Type B pancreatic cell (in vitro differentiated cells): ENCODE measurements at places on chromosomes 7 and 10. TPM values are rescaled to one million over a fixed set of nuclear protein-coding genes. Genes with fewer than 3 reads are reported as not detected.

TRIM50 gene
- 0.76 and 4.6 TPM in 2 replicates for total RNA-seq

GPR26 gene
- total RNA-seq = 0.14 and 1.8 TPM in 2 replicates

HECW1 gene
- total RNA-seq = 0.90 and 1.4 TPM in 2 replicates

HOXA2 gene
- 7.7 and 26.8 TPM in 2 replicates for total RNA-seq

SLC26A3 gene
- 4.7 and 14.3 TPM in 2 replicates for total RNA-seq

PLPP4 gene
- total RNA-seq = 1.3 and 4.4 TPM in 2 replicates

CBLL1 gene
- 25.0 and 28.3 TPM in 2 replicates for total RNA-seq

TMEM178B gene
- 4.7 and 8.7 TPM in 2 replicates for total RNA-seq

ADGRA1 gene
- total RNA-seq = 0.99 and 1.6 TPM in 2 replicates

BEND7 gene
- total RNA-seq = 14.1 and 16.4 TPM in 2 replicates

AKR1C2 gene
- 87.5 and 289 TPM in 2 replicates for total RNA-seq

RARRES2 gene
- total RNA-seq = 16.3 and 109 TPM in 2 replicates

STEAP1 gene
- 2.9 and 3.4 TPM in 2 replicates for total RNA-seq

LIPM gene
- total RNA-seq = 0.38 TPM in 1 of 2 replicates, not detected in the other

FAM25C gene
- not detected in 2 replicates for total RNA-seq

RNF32 gene
- 1.4 and 2.6 TPM in 2 replicates for total RNA-seq

CLDN4 gene
- total RNA-seq = 223 and 787 TPM in 2 replicates

ICA1 gene
- total RNA-seq = 9.8 and 14.9 TPM in 2 replicates

PCLO gene
- total RNA-seq = 6.7 and 9.5 TPM in 2 replicates

MNX1 gene
- 14.9 and 27.0 TPM in 2 replicates for total RNA-seq

ACADSB gene
- 27.3 and 31.1 TPM in 2 replicates for total RNA-seq

IL6 gene
- total RNA-seq = 1.8 TPM in 1 of 2 replicates, not detected in the other

MMD2 gene
- total RNA-seq = not detected in 2 replicates

DDIT4 gene
- 95.9 and 130 TPM in 2 replicates for total RNA-seq

CPXM2 gene
- total RNA-seq = 15.0 and 51.1 TPM in 2 replicates

PON3 gene
- total RNA-seq = 0.17 and 1.2 TPM in 2 replicates

NKX2-3 gene
- total RNA-seq = not detected in 2 replicates

AP4M1 gene
- 25.7 and 28.5 TPM in 2 replicates for total RNA-seq

RADIL gene
- total RNA-seq = 0.93 and 11.8 TPM in 2 replicates

FZD1 gene
- total RNA-seq = 20.9 and 23.8 TPM in 2 replicates

AKR1C8 gene
- total RNA-seq = 0.89 and 1.00 TPM in 2 replicates

NODAL gene
- not detected in 2 replicates for total RNA-seq

CPA1 gene
- 0.41 TPM in 1 of 2 replicates, not detected in the other for total RNA-seq

COL17A1 gene
- total RNA-seq = 14.5 and 94.1 TPM in 2 replicates

PLCE1 gene
- 5.3 and 7.8 TPM in 2 replicates for total RNA-seq

CALHM3 gene
- total RNA-seq = 3.3 and 20.3 TPM in 2 replicates

SLC16A9 gene
- 10.0 and 18.2 TPM in 2 replicates for total RNA-seq

CWF19L1 gene
- total RNA-seq = 18.4 and 25.1 TPM in 2 replicates

STOX1 gene
- total RNA-seq = 2.8 and 4.0 TPM in 2 replicates

GRM3 gene
- total RNA-seq = 0.46 and 0.79 TPM in 2 replicates

PDE6C gene
- total RNA-seq = not detected in 2 replicates

ZNF239 gene
- total RNA-seq = 2.4 and 9.2 TPM in 2 replicates

GHRHR gene
- total RNA-seq = not detected in 2 replicates
